ENCODE measurements at places on chromosomes 16 and 17.

GRCh38 chr17:54196751-54197150 lies 374.0 kb downstream of the KIF2B start:
- no peak for DNase-seq

DNA sequence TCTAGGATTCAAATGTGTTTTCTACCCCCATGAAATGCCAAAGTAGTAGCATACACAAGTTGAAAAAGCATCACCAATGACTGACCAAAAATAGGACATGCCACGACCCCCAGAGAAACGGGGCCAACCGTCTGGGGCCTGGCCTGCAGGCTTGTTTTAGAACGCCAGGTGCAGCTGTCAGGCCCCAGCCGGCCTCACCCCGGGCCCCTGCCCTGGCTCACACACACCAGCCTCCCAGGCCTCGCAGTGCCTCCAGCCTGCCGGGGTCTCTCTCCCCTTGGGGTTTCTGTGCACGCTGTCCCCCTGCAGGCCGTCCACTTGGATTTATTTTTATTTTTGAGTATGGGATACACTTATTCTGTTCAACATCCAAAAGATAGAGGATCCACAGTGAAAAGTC lies 7.9 kb downstream of the KATNB1 start:
- no peak for DNase-seq

GRCh38 chr17:9002606-9003354 lies 18.5 kb upstream of the NTN1 start:
- DNase-seq: peak; percentile 77

- DNase-seq: no peak
Measured at GRCh38 chr17:16534236-16534635, 34.8 kb downstream of the ZNF287 start.

GRCh38 chr16:74999609-75000480 lies 1.0 kb downstream of the ZNRF1 start:
- peak; percentile 53 for DNase-seq

Data from GM20000 (cell line).